NAMALWA (cell line): ENCODE measurements at places on chromosomes 12 and 14.

DNA sequence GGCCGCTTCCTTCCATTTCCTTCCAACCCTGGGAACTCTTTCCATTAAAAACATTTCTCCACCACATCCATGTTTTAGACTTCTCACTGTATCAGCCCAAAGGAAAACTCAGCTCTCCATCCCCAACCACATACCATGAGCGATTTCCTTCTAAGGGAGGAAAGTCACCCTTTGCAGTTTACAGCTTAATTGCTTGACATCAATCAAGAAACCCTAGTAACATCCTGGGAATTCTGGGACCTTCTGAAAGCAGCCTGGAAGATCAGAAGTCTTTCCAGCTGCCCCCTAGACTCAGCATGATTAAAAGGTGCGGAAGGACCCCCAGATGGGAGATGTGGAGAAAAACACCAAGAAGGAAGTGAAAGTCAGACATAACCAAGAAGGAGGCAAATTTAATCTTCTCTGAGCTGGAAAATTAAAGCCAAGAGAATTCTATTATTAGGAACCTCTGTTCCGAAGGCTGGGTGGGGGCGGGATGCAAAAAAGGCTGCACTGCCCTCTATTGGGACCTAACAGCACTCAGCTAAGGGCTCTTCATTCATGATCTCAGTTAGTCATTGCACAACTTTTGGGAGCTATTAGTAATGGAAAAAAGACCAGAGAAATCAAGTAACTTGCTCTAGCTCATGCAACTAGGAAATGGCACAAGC, 73.3 kb upstream of the PLXNC1 start:
- peak; percentile 31 for DNase-seq

DNA sequence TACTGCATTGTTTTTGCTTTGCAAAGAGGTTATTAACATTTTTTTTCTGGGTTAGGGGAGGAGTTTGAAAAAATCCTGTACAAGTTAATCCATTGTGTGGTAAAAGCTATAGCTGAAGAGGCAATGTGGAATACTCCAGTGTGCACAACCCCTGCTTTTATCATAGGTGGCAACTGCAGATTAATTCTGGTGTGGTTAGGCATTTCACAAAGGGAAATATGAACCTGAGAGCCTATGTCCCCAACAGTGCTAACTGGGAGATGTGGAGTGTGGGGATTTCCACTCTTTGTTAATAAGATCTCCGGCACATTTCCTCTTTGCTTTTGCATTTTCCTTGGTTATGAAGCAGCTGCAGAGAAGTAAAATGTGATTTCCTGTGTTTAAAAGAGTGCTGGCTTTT, 33.6 kb downstream of the PRORP start:
- DNase-seq, result peak; percentile 35

GRCh38 chr12:45166056-45166455, 49.8 kb upstream of the ANO6 start:
- no peak for DNase-seq

- no peak for DNase-seq
These were observed 24.7 kb upstream of the B4GALNT1 start for GRCh38 chr12:57657744-57658143.

DNA sequence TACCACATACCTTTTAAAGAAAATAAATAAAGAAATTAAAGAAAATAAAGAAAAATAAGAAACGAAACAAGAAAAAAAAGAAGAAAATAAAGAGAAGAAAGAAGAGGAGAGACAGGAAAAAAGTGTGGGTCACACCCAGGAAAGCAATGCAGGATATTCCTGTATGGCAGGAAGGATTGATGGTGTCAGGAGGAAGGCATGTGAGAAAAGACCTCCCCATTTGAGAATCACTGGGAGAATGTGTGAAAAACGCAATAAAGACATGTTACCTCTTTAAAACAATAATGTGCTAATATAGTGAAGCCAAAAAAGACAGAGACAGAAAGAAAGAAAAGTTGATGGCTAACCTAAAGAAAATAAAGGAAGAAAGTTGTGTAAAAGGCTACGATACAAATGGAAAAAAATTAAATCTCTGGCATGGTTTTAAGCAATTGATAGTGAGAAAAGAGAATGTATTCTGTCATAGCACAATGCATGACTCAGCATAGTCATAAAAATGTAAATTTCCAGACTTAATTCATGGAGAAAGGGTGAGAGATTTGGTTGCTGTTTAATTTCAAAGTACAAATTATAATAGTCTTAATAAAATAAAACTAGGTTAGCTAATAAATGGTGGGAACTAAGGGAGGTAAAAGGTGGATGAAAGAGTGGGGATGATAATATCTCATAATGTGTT, 24.3 kb upstream of the FOXG1 start:
- DNase-seq, result no peak

GRCh38 chr14:30876692-30877091, 2.3 kb downstream of the COCH start:
- DNase-seq, result no peak

DNA sequence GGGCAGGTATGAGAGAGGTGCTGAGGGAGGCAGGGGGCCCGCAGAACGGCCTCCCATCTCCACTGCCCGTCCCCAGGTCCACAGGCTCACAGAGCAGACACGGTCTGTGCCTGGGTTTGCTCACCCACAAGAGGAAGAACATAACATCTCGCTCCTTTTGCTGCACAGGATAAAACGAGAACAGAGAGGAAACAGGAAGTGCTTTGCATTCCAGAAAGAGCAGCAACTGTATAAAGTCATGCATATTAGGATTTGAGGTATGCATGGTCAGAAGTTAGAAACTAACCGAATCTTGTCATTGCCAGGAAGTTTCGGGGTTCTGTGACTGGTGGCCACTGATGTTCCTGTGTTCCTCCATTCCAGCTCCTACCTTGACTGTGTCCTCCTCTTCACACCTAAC, 25.0 kb downstream of the NTF3 start:
- peak; percentile 65 for DNase-seq

GRCh38 chr12:19970116-19970515, 398.2 kb upstream of the PDE3A start:
- no peak for DNase-seq

- no peak for DNase-seq
These were observed 29.5 kb upstream of the CISTR start for GRCh38 chr12:53781228-53781801.

GRCh38 chr14:76922584-76922983, 96.4 kb downstream of the LRRC74A start:
- DNase-seq, result no peak

DNA sequence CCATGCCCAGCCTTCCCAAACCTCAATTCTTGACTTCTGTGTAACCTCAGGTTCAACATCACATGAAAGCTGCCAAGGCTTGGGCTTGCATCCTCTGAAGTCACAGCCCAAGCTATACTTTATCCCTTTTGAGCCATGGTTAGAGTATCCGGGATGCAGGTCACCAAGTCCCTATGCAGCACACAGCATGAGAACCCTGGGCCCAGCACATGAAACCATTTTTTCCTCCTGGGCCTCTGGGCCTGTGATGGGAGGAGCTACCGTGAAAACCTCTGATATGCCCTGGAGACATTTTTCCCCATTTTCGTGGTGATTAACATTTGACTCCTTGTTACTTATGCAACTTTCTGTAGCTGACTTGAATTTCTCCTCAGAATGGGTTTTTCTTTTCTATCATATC, 25.8 kb upstream of the DIO2 start:
- no peak for DNase-seq

- DNase-seq, result no peak
These were observed 49.7 kb downstream of the KICS2 start for GRCh38 chr12:64172143-64172970.

DNA sequence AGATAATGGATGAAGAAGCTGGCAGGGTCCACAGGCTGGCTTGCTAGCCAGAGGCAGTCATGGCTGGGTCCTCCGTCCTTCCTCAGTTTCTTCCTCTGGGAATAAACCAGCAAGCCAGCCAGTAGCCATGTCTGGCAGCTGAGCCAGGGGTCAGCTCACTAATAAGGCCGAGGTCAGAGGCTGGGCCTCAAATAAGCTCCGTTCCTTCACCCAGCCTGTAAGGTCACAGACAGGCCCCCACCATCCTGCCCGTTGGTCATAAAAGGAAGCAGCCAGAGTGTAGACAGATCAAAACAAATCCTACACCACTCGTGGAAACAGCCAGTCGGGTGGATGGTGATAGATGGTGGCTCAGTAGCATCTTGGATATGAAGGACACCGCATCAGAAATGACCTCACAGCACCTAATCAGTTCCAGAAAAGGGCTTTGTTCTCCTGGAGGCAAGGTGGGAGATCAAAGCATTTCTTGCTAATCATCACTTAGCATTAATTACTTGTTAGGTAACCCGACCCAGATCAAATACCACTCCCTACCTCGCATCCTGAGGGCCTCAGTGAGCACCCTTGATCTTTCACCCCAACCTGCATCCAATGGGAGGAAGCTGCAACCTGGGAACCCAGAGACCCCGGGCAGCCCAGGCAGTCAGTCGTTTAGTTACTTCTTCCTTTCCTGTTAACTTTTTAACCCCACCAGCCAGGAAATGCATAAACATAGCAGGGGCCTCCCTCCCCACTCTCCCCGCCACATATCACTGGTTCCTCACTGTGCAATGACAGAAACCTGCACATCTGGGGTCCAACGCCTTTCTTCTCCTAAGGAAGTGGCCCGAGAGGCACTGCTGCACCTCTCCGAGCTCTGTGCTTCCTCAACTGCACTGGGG, 90.2 kb downstream of the KDM2B start:
- peak; percentile 52 for DNase-seq

GRCh38 chr14:100660498-100660881, 66.2 kb upstream of the DLK1 start:
- DNase-seq, result no peak

- no peak for DNase-seq
These were observed 279.4 kb downstream of the CACNA1C start for GRCh38 chr12:2332236-2332635.

GRCh38 chr12:18752280-18752920, 14.5 kb downstream of the CAPZA3 start:
- no peak for DNase-seq

DNA sequence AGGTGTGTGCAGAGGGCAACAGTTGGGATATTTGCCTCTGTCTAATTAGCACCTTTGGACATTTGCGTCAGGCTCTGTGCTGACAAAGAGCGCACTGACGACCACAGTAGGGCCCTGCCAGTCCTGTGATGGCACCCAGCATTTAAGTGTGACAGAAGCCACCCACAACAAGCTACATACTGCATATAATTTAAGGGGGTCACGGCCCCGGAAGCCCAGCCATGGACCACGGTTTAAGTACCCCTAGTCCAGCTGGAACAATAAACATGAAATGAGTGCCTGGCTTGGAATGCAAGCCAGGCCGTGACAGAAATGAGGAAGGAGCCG, 16.8 kb upstream of the DYNC1H1 start:
- no peak for DNase-seq

- DNase-seq, result no peak
These were observed 97.0 kb downstream of the ZFP36L1 start for GRCh38 chr14:68695856-68696255.

GRCh38 chr12:21828779-21829178, 54.3 kb upstream of the KCNJ8 start:
- DNase-seq, result no peak

DNA sequence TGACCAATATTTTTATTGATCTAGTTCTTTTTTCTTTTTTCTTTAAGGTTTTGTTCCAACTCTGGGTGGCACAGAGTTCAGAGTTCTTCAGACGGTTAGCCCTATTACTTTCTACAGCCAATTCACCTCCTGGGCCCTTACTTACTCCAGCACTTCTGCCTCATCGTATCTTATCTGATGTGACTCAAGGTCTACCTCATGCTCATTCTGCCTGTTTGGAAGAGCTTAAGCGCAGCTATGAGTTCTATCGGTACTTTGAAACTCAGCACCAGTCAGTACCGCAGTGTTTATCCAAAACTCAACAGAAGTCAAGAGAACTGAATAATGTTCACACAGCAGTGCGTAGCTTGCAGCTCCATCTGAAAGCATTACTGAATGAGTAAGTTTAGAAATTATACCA, 64.7 kb downstream of the VEZT start:
- no peak for DNase-seq

GRCh38 chr12:76919383-76920171, 40.8 kb upstream of the CSRP2 start:
- DNase-seq, result no peak

DNA sequence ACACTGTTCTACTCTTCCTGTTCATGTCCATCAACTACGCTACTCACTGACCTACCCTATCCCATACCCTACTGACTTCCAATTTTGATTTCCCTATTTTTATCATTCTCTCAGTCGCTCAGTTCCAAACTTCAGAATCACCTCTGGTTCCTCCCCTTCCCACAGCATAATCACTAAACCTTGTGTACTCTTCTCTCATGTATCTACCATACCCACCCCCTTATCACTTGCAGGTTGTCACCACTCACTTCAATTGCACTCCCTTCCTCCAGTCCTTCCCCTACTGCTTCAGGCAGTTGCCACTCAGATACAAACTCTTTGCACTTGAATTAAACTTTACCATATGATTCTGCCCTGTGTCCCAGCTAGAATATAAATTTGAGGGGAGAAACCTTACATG, 6.3 kb downstream of the RACGAP1 start:
- no peak for DNase-seq

DNA sequence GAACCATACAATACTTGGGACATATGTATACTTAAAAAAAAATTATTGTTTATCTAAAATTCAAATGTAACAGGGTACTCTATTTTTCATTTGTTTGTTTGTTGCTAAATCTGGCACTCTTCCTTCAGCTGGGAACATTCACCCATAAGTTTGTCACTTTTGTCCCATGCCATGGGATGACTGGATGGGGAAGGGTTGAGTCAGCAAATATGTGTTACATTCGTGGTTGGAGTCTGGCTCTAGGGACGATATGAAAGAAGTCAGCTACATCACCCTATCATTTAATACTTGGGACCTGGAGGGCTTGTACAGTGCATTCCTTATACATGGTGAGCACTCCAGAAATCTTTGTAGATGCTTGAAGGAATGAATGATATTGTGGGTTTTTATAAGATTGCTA, 131.3 kb downstream of the IPO8 start:
- no peak for DNase-seq

DNA sequence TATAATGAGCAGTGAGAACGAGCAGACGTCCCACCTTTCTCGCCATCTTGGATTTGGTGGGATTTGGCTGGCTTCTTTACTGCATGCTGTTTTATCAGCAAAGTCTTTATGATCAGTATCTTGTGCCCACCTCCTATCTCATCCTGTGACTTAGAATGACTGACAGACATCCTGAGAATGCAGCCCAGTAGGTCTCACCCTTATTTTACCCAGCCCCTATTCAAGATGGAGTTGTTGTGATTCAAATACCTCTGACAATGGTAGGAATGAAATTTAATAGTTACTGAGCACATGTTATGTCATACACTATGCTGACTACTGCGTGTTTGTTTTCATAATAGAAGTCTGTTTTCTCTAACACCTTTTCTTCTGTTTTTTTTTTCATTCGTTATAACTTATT, 1.9 kb downstream of the TMTC3 start:
- DNase-seq, result no peak

GRCh38 chr12:104809706-104810385, 148.2 kb downstream of the SLC41A2 start:
- no peak for DNase-seq

DNA sequence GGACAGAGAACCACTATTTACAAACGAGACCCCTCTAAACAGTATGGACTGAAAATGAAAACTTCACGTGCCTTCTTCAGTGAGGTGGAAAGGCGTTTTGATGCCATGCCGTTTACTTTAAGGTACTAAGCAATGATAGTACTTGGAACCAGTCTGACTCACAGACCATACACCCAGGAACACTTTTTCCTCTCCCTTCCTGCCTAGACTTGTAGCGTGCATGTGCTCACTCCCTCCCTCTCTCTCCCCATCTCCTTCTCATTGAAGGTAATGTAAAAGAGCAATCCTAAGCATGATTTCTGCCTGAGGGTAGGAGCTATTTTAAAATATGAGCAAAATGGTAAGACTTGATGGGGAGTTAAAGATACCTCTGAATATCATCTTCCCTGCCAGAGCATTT, 5.9 kb upstream of the RPL41 start:
- no peak for DNase-seq
